GM18507 (cell line): ENCODE measurements at places on chromosomes 7 and 10.

DNA sequence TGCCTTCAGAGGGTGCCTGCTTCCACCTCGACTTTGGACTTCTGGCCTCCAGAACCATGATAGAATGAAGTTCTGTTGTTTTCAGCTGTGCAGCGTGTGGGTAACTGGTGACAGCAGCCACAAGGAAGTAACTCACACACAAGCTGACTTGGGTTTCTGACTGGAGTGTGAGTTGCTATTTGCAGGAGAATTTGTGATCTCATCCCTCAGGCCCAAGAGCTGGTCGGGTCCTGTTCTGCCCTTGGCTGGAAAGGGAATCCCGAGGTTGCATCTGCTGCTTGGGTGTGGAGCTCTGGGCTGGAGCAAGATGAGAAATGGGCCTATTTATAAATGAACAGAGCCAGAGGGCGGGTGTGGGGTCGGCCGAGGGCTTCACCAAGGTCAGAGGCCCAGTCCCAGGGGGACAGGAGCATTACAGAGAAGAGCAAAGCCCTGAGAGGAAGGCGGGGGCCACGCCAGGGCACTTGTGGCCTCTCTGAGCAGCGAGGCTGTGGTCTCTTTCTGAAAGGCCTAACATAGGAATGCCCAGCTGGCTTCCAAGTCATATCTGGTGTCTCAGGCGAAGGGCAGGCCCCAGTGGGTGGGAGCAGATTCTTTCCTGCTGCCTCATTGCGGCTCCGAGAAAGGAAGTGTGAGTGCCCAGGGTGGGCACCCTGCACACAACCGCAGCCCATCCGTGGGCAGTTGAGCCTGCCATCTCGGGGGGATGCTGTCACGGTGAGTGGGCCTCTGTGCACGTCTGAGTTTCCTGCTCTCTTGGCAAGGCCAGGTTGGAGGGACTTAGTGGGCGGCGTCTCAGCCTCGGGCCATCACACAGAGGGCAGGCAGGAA is 26.5 kb upstream of the C10orf71 start:
- DNase-seq: no peak

DNA sequence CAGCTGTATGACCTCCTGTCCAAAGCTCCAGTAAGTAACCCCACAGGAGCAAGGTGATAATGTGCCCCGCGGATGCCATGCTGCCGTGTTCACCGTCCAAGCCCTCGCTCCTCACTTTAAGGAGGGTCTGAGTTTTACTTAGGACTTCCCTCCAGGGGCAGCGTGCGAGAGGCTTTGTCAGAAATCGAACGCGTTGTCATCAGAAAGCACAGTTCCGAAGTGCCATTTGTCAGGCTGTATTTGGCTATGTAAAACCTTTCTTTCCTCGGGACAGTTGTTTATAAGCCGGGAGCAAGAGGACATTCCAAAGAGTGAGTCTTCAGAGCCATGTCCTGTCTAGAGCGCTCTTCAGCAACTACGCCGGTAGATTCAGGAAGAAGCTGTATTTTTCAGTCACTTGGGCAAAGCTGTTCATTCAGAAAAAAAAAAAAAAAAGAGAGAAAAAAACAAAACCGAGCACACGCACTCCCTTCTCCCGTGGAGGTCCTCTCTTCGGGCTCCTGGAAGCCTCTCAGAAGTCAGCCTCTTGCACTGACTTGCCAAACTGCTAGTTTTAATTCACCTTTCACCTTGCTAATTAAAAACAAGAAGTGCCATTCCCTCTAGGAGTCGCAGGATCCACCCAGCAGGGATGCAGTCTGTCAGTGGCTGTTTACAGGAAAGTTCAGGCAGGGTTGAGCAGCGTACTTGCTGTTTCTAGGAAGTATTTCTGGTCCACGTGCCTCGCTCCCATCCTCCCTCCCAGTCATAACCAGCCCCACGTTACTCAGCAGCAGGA is at the start of gene SEMA3E:
Gene SEMA3E (minus strand): TSS at position 676 of the 778 bp plus-strand sequence.
- DNase-seq: no peak

DNA sequence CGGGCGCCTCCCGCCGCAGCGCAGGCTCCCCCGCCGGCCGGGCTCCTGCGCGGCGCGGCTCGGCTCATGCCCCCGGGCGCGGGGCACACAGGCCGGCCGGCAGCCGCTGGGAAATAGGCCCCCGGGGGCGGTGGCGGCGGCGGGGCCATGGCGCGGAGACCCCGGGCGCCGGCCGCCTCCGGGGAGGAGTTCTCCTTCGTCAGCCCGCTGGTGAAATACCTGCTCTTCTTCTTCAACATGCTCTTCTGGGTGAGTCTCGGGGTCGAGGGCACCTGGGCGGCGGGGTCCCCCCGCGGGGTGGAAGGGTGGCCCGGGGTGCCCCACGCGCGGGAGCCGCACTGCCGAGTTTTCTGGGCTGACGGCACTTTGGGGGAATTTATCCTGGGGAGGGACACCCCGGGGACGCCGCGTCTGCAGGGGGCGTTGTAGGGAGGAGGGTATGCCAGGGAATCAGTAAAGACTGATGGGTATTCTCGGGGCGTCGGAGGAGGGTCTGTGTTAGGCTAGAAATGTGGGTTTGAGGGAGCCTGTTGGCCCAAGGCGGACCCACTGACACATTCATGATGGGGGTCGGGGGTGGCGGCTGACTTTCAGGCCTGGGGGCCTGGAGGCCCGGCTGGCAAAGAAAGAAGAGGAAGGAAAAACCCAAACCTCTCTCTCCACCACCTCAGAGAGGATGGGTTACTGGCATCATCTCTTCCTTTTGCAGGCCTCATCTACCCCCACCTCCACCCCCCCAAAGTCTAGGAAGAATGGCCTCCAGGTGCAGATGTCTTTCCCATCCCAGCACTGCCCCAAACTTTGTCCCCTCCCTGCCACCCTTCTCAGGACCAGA is 544 bp downstream of the TSPAN33 start:
- no peak for DNase-seq

- DNase-seq: no peak
These were observed 55.5 kb downstream of the KLF6 start for GRCh38 chr10:3729397-3729976.

DNA sequence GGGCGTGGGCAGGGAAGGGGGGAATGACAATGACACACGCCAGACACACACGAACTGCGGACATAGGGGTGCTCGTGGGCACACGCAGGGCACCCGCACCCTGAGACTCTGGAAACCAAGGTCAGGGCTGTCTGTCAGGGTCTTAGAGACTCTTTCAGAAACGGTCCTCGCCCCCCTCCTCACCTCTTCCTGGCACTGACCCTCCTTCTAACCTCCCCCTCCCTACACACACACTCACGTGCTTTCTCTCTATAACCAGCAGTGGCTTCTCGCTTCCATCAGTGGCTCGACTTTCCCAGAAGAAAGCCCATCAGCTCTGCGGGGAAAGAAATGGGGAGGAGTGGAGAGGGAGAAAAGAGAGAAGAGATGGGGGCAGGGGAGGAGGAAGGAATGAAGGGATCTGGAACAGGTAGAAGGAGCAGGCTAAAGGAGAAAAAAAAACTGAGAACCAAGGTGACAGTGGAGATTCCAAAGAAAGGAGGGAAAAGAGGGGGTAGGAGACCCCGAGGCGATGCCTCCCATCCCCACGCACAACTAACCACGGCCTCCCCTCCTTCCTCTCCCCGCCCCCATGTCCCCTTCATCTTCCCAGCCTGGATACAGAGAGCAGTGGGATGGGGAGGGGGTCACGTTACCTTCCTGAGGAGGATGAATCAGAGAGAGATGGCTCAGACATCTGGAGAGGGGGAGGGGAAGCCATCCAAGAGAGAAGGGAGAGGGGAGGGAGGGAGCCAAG is 1.7 kb upstream of the VGF start:
- DNase-seq: no peak

DNA sequence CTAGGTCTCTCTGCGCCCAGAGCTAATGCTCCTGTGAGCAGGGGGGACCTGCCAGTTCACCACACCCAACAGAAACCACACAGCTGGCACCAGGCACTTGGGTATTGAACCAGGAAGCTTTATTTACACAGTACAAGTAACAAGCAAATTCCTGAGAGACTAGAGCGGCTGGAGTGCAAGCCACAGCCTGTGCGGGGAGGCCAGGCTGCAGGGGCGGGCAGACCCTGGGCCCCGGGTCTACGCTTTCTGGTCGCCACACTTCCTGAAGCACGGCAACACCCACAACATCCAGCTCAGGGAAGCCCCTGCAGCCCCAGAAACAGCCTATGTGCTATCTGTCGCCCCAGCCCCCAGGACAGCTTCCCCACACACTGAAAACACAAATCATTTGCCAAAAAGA is 125.0 kb downstream of the FAM53B start:
- DNase-seq: no peak

GRCh38 chr7:102220229-102220850 is 66.3 kb upstream of the SH2B2 start:
- no peak for DNase-seq

DNA sequence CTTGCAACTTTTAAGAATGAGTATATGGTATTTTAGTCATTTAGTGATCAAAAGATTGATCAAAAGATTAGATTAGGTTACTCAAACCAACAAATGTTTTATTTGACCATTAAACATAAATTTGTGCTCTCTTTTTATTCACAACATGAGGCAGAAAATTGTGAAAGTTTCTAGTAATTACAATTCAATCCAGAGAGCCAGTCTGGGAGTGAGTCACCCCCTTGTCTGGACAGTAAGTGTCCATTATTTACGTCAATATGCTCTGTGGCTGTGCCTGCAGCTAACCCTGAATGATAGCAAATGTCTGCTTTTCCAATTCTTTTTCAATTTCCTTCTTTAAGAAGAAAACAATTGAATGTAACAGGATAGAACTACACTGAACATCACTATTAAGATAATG is 27.9 kb downstream of the GNG11 start:
- DNase-seq: no peak

DNA sequence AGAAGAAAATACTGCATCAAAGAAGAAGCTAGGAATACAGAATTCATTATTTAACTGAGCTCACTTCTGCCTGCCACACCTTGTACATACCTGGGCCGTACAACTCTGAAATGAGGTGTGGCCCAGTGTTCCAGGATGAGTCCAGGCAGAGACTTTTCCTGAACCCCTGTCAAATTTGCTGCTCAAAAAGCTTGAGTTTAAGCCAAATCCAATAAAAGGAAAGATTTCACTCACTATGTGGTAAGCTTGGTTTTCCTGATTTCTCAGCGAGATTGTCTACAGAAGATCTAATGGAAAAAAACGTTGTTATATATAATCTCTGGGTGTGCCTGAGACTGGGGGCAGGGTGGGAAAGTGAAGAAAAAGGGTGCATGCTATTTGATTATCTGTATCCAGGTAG is 72.1 kb upstream of the EGFR start:
- no peak for DNase-seq
